Vagina (tissue), 2 donors: ENCODE measurements at places on chromosomes 5 and 9. TPM values are rescaled to one million over a fixed set of nuclear protein-coding genes. Genes with fewer than 3 reads are reported as not detected.

GRCh38 chr5:155017610-155018009 lies 4.1 kb downstream of the KIF4B start:
- DNase-seq = no peak

- no peak for DNase-seq
Observed at GRCh38 chr5:41773799-41774198, 96.4 kb downstream of the OXCT1 start.

The MRPS27 gene
- total RNA-seq = 44.9 TPM

DNA sequence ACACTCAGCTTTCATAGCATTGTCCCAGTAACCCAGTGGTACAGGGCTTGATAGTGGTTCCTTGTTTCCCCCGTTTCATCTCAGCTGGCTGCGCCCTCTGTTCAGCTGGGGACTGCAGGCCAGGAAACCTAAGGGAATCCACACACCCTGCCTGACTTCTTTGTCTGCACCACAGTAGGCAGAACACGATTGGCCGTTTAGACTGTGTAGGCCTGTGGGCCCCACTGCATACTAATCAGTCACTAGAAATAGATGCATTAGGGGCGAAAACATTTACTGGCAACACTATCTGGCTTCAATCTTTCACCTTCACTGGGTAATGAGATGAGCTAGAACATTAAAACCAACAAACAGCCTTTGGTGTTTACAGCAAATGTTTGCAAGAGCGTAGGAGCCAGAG lies 512.7 kb upstream of the BRINP1 start:
- DNase-seq = no peak

DNA sequence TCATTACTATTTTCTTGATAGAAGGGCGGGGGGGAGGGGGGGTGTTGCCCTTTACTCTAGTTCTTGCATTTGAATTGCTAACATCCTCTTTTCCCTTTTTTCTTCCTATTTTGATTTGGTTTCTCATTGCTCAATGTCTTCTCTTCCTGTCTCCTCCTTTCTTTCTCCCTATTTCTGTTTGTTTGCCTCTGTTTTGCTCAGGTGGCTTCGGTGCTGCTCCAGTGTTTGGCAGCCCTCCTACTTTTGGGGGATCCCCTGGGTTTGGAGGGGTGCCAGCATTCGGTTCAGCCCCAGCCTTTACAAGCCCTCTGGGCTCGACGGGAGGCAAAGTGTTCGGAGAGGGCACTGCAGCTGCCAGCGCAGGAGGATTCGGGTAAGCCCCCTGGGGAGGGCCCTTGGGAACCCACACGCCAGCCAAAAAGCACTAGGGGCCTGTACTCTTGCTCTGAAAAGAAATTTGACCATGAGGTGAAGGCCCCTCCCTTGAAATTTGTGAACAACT lies 48.3 kb downstream of the FAM78A start:
- DNase-seq = no peak

GRCh38 chr5:135545099-135545498 lies 9.3 kb upstream of the NEUROG1 start:
- DNase-seq = no peak

- no peak for DNase-seq
Observed at GRCh38 chr5:128896675-128897074, 68.6 kb upstream of the SLC27A6 start.

DNA sequence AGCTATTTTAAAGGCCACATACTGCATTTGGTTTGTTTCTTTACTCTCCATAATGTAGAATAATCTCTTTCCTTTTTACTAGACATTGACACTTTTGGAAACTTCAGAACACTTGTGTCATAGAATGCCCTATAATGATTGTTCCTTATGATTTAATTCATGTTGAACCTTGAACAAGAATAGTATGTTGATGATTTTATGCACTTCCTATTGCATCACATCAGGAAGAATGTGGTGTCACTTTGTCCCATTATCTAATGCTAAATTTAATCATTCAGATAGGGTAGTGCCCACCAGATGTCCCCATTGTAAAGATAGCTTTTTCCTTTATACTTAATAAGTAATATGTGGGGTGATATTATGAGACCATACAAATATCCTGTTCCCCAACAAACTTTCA lies 19.4 kb upstream of the DEPDC1B start:
- no peak for DNase-seq

The TEX48 gene
- total RNA-seq = not detected

The EIF4E1B gene
- not detected for total RNA-seq

The ATG12 gene
- 50.6 TPM for total RNA-seq

GRCh38 chr9:131524665-131525315 lies 6.3 kb downstream of the UCK1 start:
- DNase-seq = no peak

The WASHC1 gene
- 7.6 TPM for total RNA-seq

The C9orf50 gene
- not detected for total RNA-seq

- no peak for DNase-seq
Observed at GRCh38 chr9:131709771-131710431, 30.0 kb downstream of the RAPGEF1 start.

The CSF2 gene
- not detected for total RNA-seq

GRCh38 chr5:107251151-107251550 lies 419.6 kb downstream of the EFNA5 start:
- DNase-seq = no peak

DNA sequence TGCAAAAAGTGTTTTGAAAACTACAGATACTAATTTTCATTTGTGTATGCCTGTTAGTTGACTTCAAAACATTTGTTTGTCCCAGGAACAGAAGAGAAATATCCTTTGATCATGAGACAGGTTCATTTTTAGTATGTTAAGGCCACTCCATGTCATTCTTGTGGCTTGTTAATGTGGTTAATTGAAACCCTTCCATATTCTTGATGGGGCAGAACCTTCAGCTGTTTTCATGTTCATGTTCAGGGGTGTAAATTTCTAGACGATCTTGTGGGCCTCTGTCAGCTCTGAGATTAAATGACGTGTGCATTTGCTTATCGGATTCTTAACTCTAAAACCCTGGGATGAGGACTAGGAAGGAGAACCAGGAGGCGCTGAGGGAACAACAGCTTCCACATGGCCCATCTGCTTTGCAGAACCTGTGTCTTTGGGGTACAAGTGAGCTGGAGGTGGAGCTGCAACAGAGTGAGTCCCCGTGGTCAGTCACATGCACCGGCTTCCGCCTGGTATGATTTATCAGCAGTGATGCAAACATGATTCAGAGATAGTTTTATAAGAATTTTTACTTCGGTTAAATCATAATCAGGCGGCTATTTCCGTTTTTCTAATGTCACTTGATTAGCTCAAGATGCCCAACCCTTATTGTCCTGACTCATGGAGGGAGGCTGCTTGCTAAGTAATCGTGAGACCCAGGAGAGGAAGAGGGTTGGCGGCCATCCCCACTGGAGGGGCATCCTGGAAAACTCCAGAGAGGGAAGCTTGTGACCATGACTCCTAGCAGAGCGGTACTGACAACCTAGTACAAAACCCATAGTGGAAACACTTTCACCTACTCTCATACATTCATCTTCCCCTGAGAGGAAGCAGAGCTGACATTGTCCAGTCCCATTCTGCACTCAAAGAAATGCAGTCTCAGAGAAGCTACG lies 138.4 kb downstream of the C9orf152 start:
- DNase-seq = no peak

DNA sequence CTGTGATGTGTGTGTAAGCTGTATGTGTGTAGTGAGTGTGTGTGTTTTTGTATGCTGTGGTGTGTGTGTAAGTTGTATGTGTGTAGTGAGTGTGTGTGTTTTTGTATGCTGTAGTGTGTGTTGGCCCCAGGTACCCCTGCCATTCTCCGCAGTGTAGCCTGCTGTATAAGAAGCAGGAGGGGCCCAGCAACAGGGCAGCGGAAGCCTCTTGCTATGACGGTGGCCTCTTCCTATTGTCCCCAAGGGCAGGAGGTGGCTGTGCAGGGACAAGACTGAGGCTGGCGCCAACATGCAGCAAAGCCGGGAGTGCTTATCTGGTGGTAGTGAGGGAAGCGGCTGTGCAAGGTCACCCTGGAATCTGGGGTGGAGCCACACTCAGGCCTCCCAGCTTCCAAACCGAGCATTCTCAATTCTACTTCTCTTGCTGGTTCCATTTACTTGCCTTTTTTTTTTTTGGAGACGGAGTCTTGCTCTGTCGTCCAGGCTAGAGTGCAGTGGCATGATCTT lies 5.1 kb downstream of the SPAAR start:
- DNase-seq = no peak

The TNIP1 gene
- 92.6 TPM for total RNA-seq

DNA sequence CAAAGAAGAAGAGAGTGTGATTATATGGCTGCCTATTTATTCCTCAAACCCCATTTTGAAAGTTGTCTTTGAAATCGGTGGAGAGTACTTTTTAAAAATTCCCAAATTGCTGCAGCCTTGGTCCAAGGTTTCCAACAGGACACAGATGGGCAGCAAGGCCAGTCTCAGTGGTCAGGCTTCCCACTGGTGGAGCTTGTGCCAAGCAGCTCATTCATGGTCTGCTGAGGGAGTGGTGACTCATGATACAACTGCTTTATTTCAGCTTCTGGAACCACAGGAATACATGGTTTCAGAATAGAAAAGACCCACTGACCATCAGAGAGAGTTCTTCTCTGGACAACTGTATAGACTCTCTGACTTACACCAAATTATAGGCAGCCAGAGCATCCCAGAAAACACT lies 673.1 kb upstream of the KLF4 start:
- DNase-seq = no peak

GRCh38 chr9:89112243-89112642 lies 66.4 kb downstream of the SHC3 start:
- DNase-seq = no peak

DNA sequence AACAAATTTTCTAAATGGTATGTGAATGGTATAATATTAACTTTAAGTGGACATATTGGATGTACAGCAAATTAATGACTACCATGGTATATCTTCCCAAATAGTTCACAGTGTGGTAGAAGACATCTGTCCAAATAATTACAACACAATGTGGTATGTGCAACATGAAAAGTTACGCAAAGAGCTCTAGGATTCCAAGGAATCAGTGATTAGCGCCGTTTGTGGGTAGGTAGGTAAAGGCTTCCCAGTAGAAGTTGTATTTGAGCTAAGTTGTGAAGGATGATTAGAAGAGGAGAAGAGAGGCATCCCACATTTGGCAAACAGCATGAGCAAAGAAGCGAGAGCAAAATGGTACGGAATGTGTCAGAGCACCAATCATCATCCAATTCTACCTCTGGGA lies 14.3 kb upstream of the KLF9 start:
- DNase-seq = no peak

The OLFM1 gene
- total RNA-seq = 39.0 TPM

- DNase-seq = no peak
Observed at GRCh38 chr5:10124287-10124686, 125.4 kb downstream of the ATPSCKMT start.

DNA sequence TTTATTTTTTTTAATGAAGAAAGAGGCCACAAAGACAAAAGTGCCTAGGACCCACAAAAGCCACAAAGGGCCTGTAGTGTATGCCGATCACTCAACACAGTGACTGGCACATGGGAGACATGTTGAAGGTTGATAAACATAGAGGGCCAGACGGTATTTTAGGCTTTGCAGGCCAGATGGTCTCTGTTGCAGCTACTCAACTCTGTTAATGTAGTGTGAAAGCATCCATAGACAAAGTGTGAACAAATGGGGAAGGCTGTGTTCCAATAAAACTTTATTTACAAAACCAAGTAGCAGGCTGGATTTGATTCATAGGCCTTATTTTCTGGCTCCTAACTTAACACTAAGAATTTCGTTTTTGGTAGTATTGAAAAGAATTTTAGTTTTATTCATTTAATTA lies 139.9 kb downstream of the SGCD start:
- no peak for DNase-seq

DNA sequence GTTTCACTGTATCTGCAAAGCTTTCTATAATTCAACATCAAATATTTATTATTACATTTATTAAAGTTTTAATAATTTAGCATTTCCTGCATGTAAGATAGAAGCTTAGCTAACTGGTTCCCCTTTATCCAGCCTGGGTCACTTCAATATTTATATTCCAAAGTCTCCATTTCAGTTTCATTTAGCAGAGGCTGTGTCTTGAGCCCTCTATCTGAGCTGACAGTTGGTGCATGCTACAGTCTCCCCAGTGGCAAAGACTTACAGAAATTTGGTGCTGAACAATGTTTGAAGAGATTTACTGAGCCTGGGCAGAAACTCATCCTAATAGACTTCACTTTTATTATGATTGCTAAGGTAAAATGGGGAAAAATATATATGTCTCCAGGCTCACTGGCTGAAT lies 279.1 kb downstream of the TRIM32 start:
- DNase-seq = no peak

GRCh38 chr9:109072133-109072692 lies 47.5 kb downstream of the TMEM245 start:
- DNase-seq = no peak

DNA sequence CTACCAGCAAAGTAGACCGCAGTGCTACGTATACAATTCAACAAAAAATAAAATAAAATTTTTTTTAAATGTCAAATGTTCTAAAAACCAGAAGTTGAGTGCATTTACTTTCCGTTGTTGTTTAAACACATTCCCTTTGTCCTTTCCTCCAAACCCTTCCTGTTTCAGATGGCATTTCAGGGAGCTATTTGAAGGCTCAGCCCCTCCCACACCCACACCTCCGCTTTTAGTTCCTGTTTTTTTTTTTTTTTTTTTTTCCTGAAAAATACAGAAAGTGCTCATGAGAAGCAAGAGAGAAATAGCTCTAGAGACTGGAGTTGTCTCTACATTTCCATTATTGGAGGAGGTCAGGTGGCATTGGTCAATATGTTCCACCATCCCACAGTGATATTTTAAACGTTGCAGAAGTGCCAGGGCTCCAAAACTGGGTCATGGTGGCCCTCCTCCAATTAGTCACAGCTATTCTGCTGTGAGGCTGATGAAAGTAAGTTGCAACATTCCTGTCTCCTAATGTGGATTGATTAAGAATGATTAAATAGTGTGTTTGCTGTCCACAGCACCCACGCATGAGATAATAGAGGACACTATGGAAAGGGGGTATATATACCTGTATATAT lies 106.9 kb downstream of the GABRG2 start:
- DNase-seq = no peak

The FST gene
- total RNA-seq = 5.6 TPM

The CCNH gene
- 112 TPM for total RNA-seq

GRCh38 chr5:74595143-74595925 lies 45.2 kb downstream of the ENC1 start:
- DNase-seq = no peak

DNA sequence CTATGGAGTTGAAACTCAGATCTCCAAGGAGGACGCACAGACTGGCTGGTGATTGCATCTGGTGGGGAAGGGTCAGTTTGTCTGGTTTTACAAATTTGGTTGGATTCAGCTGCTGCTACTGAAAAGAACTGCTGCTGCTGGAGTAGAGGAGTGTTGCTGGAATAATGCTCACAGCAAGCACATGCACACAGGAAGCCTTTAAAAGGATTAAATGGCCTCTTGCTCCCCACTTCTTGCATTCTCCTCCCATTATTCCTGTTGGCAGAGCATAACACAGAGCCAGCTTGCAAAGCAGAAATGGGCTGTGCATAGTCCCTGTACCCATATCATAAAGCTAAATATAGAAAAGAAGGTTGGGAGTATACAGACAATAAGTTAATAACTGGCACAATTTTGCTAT lies 16.6 kb downstream of the ZNF474 start:
- DNase-seq = no peak
